Activated naive CD8-positive, alpha-beta T cell treated with anti-CD3 and anti-CD28 coated beads, Interleukin-2, amount 50 U/mL, for 16 hours (primary cell): ENCODE measurements at places on chromosomes 7 and 10.

DNA sequence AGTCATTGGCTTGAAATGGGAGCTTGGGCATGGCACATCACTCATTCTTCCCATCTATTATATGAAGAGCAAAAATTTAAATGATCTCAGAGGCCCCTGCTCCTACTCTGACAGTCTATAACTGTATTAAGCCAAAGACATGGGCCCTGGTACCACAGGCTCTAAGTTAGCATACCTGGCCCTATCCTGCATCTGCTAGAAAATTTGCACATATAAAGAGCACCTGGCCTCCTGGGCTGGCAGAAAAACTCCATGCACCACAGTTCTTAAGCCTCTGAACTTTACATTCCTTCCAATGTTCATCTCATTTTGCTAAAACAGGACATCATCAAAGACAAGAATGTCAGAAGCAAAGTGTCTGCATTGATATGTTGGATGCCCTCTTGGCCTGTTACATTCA lies 29.6 kb upstream of the ANK3 start:
- DNase-seq, result no peak

DNA sequence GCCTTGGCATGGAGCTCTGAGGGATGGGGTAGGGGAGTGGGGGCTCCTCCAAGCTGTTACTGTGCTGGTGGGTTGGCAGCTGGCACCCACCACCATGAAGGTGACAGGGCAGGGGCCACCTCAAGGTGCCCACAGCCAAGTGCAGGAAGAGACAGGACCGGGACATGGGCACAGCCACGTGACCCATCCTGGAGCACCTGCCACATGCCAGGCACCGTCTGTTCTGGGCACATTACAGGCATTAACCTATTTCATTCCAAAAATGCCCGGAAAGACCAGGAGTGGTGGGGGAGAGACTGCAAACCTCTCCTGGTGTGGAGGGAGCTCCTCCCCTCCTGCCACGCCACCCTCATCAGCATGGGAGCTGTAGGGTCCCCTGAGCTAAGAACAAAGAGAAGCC lies 56.7 kb downstream of the CAMK2B start:
- DNase-seq, result no peak

GRCh38 chr7:141676618-141677017 lies 25.3 kb downstream of the DENND11 start:
- DNase-seq, result no peak

- no peak for DNase-seq
Measured at GRCh38 chr10:126431816-126432215, 43.5 kb upstream of the ADAM12 start.

DNA sequence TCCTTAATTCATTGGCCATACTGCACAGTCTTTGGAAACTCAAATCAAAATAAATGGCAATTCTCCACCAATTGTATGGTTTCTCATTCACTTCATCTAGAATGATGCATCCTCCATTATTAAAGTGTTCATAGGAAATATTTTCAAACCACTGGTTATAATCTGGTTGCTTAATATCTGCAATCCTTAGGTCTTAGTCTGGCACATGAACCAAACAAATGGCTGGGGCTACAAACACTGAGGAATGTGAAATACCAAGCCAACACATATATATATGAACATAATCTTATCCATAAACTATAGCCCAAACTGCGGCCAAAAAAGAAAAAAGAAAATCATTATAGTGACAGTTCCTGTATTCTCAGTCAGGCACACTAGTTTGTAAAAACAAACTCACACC lies 5.7 kb upstream of the MSS51 start:
- no peak for DNase-seq

DNA sequence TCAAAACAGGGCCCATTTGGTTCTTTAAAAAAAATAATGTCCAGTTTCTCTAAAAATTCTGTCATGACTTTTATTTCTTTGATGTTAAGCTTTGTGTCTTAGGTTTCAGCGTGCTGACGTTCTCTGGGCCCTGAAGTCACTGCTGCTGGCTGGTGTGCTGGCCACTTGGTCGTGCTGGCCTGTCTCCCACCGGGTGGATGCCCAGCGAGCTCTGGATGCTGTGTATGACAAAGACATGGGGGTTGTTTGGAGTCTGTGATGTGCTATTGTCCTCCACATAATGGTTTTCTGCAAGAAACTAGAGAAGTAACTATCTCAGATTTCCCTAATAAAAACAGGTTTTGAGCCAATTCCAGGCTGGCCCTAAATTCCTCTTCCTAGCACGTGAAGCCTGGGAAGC lies 9.5 kb upstream of the IDI2 start:
- no peak for DNase-seq

GRCh38 chr7:47915616-47915976 lies 32.7 kb downstream of the PKD1L1 start:
- DNase-seq, result no peak

DNA sequence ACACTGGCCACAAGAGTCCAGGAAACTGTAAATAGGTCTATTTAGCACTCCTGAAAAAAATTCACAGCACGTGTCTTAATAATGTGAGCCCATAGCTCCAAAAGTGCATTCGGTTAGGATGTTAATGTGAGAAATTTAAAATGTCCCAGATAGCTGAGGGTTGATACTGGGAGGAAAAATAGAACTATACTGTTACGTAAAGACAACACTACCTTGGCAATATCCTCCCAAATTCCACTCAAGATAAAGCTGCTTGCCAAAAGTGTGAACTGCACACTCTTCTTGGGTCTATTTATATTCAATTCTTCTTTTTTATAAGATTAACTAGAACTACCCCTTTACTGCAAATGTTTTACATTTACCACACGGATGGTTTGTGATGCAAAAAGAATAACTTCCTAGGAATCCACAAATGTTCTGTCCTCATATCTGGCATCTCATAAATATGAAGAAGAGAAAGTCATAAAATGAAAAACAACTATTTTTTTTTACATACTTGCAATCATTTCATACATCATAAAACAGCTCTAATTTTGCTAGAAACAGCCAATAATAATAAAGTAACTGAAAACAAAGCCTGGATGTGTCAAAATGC lies 10.4 kb downstream of the RAB11FIP2 start:
- DNase-seq, result no peak

DNA sequence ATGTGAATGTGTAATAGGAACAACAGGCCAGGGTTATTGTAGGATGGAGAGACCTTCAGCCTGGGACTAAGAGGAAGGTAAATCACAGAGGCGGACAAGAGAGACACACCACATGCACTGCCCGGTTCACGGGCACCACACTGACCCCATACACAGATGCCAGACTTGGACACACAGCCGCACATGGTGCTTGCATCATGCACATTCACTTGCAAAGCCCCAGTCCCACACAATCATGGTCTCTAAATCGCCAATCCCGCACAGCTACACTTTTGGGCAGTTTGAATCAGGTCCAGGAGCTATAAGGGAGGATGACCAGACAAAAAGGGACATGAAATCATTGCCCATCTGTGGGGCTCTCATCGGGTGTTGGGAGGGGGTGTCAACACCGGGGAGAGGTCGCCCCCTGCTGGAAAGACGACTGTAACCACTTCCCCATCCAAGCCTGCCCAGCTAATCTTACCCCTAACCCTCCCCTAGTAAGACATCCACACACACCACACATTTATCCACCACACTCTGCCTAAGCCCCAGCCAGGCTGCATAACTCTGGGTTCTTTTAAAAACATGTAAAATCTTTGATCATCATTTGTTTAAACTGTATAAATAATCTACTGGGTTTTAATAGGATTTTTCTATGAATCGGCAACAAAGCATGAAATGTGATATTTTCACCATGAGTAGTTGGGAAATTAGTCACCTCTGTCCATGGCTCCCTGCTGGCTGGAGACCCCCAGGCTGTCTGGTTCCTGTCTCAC lies 40.5 kb upstream of the SLF2 start:
- peak; percentile 14 for DNase-seq

DNA sequence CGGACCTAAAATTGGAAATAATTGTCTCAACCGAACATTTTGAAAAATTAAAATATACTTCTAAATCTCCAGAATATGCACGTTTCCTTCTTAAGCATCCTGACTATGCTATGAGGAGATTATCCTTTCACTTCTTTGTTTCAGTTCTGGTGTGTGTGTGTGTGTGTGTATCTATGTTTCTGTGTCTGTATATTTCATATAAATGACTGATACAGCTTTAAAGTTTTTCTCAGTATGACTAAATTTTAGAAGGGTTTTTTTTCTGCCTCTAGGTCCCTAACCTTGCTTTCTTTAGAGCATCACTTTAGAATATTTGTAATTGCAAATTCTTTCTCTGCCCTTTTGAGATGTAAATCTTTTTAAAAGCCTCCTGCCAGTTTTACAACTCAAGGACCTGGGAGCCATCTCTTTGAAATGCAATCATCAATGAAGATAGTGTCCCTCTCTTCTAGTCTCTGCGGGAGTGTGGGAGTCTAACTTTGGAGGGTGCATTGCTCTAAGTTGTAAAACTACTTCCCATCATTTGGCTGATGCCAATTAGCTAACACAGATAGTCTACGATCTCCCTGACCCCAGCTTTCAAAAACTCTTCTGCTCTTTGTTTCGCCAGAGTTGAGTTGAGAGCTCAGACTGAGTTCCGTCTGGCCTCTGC lies 782.0 kb upstream of the ZWINT start:
- no peak for DNase-seq

DNA sequence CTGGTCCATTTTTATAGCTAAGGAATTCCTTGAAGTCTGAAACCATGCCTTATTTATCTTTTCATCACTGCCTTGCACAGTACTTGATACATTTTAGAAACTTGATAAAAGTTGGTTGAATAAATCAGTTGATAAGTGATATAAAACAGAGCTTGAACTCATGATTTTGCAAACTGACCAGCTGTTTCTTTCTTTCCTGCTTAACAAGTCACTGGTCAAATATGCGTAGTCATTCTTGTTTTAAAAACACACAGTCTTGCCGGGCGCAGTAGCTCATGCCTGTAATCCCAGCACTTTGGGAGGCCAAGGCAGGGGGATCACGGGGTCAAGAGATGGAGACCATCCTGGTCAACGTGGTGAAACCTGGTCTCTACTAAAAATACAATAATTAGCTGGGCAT lies 6.3 kb downstream of the TPST1 start:
- no peak for DNase-seq

- no peak for DNase-seq
Measured at GRCh38 chr7:31310321-31310935, 30.1 kb downstream of the NEUROD6 start.

DNA sequence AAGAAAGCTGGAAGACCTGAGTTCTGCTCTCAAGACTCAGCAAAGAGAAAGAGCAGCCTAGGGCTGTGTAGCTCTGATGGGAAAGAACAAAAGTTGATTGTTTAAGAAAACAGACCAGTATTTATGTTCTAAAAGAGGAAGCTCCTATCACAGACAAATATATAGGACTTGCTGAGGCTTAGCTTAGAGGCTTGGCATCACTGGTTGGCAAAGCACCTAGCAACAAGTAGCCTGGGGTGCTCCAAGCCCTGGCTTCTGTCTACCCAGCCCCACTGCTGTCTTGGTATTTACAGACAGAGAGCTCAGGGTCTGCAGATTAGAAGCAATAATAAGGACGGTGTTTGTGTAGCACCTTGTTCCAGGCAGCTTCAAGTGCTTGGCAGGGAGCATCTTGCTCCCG lies 36.9 kb upstream of the CCDC3 start:
- DNase-seq, result no peak

DNA sequence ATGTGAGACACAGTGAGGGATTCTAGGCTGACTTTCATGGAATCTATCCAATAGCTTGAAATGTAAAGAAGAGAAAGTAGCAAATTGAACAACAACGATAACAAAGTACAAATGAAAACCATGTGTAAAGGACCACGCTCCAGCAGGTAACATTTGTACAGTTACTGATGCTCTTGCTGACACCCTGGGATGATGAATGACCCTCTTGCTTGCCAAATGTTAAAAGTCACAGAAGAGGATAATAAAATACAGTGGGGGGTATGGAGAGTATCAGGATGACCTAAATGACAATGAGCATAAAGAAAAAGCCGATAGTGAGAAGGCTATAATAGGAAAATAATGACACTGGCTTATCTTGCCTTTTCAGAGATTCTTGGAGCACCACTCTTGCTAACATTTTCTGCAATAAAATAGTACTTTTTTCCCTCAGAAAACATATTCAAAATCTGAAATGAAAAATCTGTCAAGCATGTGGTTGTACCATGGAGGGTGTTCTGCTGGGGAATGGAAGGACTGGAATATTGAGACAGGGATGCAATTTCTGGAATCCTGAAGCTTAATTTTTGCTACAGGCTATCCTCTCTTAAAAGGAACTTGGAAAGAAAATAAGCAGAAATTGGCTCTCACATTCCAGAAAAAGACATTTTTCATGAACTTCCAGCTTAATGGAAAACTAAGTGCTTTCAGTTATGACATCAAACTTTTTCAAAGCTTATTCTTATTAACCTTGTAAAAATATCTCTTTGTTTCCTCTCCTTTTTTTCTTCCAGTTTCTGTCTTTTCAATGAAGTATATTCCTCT lies 303.2 kb upstream of the GHITM start:
- no peak for DNase-seq

GRCh38 chr10:124022066-124022465 lies 71.3 kb downstream of the CHST15 start:
- no peak for DNase-seq

- DNase-seq, result no peak
Measured at GRCh38 chr10:35578618-35578956, 26.6 kb upstream of the GJD4 start.

DNA sequence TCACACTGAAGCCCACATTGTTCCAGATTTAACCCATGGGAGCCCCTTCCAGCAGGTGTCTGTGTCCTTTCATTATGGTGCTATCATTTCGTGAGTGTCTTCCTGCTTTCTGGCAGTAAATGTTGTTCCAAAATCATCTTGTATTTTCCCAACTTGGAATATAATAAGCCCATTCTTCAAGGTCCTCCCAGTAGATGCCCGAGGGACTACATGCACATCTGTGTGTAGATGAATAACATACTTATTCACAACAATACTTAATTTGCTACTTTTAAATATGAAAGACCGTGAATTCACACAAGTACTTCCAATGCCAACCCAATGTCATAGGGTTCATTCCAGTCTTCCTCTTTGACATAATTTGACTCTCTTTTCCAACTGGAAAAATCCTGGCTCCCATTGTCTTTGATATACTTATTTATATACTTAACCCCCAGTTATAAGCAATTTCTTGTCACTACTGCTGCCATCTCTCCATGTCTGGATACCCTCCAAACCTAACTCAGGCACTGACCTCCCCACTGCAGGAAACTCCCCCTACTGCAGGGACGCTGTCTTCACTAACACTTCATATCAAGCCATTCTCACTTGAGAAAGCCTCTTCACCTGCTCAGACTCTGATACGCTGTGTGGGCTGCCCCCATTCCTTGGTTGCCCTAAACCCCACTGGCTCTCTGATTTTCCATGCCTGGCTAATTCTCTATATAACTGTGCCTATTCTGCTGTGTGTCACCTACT lies 1119.2 kb downstream of the CNTNAP2 start:
- no peak for DNase-seq

GRCh38 chr7:90710466-90710850 lies 114.3 kb downstream of the CDK14 start:
- no peak for DNase-seq

DNA sequence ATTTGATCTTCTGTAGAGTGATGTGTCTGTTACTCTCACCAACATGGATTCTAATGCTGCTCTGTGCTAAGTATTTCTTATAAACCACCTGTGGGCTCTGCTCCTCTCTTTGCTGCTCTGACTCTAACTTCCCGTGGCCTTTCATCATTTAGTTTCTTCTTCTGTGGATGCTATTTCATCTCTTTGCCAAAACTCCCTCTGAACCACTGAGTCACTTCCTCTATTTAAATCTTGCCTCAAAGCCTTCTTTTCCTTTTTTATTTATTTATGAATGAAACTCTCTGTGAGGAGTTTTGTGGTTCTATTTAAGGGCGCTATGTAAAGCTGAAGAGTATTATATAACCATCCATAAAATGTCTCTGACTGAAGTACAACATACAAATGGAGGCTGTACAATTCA lies 538.5 kb downstream of the SUGCT start:
- DNase-seq, result no peak
